ENCODE measurements at places on chromosomes 1 and 21.
A peak's percentile ranks its signal among the peaks of the same experiment; 100 is the strongest.

GRCh38 chr1:190022709-190023108, 455.0 kb downstream of the BRINP3 start:
- no peak for DNase-seq

GRCh38 chr21:42974832-42975820, 764 bp downstream of the PKNOX1 start:
- peak; percentile 47 for DNase-seq

DNA sequence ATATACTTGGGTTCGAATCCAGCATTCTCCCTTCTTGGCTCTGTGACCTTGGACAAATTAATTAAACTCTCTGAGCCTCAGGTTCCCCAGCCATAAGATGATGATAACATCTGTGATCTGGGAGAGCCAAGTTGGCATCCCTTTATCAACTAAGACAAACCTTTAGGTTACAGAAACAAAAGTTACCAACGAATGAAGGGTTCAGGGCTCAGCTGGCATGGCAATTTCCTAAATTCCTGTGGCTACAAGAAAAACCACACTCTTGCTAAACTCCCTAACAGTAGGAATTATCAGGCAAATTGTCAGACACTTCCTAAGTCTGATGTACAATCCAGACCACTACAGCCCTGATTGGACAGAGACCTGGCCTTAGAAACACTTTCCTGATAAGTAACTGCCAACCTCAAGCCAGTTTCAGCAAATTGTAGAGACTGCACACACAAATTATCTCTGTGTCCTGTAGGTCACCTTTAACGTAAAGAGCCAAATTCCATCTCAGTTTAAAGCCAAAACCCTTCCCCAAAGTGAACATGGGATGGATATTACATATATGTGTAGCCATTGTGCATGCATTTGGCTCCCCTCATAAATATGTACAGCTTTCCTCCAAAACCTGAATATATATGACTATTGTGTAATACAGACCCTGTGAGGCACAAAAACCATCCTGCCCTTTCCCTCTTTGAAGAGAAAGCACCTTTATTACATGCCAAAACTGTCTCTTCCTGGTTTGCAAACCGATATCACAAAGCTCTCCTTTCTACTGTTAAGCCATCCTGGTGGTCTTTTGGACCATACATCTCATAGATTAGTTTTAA, 39.5 kb upstream of the EDARADD start:
- DNase-seq, result no peak

- no peak for DNase-seq
These were observed 56.4 kb downstream of the DISP3 start for GRCh38 chr1:11535316-11535715.

- no peak for DNase-seq
These were observed 39.6 kb upstream of the PALMD start for GRCh38 chr1:99606306-99606705.

DNA sequence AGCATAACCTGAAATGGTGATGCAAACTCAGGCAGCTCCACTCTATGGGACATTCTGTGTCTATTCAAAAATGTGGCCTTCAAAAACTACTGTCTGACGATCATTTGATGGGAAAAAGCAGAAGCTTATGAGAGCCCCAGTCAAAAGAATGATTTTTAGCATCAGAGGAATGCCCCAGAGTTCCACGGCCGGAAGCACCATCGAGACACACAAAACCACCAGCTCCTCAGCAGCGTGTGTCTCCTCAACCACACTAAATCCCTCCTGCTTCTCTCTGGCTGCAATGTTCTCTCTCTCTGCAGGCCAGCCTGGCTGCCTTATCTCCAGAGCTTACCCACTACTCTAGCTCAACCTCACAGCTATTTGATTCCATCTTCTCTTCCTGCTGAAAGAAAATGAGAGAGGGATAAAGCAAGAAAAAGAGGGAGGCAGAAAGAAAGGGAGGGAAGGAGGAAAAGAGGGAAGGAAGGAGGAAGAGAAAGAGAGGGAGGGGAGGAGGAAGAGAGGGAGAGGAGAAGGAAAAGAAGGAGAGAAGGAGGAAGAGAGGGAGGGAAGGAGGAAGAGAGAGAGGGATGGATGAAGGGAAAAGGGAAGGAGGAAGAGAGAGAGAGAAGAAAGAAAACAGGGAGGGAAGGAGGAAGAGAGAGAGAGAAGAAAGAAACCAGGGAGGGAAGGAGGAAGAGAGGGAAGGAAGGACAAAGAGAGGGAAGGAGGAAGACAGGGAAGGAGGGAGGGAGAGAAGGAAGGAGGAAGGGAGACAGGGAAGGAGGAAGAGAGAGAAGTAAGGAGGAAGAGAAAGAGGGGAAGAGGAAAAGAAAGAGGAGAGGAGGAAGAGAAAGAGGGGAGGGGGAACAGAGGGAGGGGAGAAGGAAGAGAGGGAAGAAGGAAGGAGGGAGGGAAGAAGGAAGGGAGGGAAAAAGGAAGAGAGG, 33.5 kb upstream of the LAPTM5 start:
- no peak for DNase-seq

GRCh38 chr1:178939338-178940067, 68.6 kb upstream of the ANGPTL1 start:
- DNase-seq, result no peak

GRCh38 chr1:18977428-18977827, 21.0 kb upstream of the IFFO2 start:
- DNase-seq, result no peak

DNA sequence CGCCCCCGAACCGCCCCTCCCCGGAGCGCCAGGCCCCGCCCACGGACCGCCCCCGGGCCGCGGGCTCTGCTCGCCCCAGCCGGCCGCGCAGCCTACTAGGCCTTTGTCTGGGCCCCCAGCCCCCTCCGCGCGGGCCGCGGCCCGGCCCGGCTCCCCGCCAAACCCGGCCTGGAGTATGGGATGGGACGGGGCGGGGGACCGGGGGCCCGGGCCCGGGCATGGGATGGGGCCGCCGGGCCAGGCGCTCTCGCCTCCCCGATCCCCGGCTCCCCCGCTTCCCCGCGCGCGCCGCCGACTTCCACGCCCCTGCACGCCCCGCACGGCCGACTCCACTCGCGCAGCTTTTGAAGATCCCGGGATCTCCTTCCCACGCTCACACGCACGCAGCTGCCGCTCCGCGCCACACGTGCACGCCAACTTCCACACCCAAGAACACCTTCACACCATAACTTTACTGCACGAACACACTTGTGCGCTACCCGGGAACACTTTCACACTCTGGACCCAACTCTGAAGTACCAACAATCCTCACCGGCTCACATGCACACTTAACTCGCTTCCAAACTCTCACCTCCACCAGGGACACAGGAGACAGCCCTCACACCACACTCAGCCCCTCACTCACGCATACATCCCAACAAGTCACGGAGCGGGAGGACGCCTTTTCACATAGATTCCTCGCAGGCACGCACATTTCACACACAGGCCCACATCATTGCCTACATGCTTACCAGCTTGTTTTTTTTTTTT, 437 bp upstream of the HSPG2 start:
- DNase-seq, result peak; percentile 50

- no peak for DNase-seq
These were observed 10.0 kb upstream of the RAB7B start for GRCh38 chr1:206013026-206013795.

DNA sequence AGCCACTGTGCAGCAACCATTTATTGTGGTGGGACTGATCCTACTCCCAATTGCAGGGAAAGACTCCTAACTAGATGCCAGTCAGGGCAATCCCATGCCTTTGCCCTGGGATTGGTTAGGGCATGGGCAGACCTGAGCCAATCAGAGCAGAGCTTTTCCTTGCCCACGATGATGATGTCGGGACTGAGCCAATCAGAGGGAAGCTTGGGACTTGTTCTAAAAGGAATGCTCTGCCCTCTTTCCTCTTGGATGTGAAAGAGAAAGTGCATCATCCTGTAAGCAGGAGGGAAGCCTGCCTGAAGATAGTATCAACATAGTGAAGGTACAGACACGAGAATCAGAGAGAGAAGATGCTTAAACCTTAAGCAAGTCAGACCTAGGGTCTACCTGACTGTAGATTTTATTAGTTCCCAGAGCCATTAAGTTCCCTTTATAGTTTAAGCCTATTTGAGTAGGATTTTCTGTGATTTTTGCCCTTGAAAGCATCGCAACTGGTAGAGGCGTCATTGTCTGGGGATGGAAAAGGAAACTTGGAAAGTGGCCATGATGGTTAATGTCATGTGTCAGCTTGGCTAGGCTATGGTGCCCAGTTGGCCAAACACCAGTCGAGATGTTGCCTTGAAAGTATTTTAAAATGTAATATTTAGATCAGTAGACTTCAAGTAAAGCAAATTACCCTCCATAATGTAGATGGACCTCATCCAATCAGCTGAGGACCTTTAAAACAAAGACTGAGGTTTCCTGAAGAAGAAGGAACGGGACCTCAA, 19.9 kb downstream of the IRF2BP2 start:
- DNase-seq, result no peak

DNA sequence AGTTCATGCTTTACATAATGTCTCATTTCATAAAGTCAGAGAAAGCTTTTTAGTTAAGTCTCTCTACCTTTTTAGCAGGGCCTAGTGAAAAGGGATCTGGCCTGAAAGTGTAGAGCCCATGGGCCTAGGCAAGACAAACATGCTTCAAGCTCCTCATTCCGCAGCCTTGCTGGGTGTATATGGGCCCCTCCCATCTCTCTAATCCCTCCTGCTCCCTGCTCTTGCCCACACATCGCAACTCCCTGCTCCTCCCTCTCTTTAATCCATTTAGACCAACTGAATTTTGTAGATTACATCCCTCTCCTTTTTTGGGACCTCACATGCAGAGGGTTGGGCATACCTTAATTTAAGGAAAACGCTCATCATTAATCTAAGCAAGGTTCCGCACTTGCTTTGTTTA, 42.3 kb upstream of the CCDC190 start:
- DNase-seq, result no peak

DNA sequence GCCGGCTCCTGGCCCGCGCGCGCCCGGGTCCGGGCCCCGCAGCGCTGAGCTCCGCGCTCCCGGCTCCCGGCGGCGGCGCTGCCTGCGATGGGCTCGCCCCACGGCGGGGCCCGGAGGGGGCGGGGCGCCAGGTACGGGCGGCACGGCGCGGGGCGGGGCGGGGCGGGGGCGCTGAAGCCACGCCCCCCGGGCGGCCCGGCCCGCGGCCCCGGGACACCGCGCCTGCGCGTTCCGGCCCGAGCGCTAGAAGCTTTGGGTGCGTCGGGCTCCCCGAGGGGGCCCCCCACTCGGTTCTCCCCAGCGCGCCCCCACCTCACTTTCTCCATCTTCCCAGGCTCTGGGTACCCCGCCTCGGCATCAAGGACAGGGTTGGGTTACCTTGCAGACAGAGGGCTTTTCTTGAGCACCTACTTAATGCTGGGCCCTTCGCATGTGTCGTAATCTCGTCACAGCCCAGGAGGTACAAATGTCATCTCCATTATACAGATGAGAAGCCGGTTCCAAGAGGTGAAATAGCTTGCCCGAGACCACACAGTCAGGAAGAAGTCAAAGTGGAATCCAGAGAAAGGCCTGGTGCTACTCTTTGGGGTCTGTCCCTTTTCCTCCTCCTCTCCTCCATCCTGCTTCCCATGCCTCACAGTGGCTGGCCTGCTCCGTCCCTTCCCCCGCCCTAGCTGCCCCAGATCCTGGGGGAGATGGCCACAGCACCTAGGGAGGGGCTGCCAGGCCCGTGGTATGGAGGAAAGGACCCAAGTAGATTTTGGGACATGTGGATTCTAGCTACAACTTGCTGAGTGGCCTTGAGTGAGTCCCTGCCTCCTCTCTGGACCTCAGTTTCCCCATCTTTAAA, 46.5 kb downstream of the RAP1GAP start:
- DNase-seq, result no peak

- DNase-seq, result no peak
These were observed 359 bp downstream of the LRRC3 start for GRCh38 chr21:44455524-44456213.

DNA sequence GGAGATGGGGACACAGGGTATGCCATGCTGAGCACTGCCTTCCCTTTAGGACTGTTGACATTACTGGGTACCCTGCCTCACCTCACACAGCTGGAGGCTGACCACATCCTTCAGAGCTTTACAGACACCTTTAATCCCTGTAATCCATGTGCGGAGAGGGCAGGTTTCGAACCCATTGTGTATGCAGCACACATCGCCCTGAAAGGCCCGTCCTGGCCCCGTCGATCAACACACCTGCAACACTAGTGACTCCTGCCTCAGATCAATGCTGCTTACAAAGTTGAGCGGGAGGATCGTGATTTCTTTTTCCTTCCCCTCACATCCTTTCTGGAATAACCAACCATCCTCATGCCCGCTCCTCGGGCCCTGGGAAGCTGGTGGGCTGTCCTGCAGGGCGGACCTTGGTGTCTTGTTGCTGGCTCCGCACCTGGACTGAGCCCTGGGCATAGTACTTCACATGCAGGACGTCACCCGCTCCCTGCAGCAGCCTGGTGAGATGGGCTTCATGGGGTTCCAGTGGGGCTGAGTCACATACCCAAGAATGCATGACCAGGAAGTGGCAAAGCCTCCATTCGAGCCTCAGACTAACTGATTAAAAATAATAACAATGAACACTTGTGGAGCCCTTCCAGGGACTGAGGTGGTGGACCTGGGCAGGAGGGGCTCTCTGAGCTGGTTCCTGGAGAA, 403.6 kb downstream of the PTPRU start:
- no peak for DNase-seq

GRCh38 chr1:71054791-71055190, 7.2 kb upstream of the PTGER3 start:
- no peak for DNase-seq

GRCh38 chr1:43688594-43689000, 18.7 kb upstream of the ST3GAL3 start:
- DNase-seq, result no peak

DNA sequence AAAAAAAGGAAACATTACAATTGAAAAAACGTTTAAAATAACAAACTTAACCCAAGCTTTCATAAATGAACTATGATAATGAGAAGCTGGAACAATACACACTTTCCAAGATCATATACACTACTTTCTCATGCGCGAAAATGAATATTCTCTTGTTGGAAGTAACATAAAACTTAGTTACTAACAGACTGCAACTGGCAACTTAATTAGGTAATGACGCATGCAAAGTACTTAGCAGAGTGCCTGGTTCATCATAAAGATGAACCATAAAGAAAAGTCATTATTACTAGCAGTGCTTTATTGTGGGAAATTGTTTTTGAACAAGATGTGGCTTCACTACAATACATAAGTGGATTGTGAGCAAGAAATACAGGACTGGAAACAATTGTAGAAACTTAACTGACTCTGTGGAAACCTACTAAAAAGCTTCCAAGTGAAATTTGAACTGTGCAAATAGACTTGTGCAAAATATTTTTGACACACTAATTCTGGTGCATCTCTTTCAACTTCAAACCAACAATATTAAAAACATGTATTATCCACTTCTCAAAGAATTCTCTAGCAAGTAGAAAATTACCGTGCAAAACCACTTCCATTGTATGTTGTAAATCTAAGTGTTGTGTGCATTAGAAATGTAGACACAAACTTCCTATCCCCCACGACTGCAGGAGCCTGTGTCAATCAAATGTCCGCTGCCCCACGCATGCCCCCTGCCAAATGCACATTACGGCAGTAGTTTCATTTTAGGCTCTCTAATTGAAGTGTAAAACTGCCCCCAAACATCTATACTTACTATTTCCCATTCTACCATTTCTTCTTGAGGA, 2.0 kb downstream of the ARHGAP29 start:
- no peak for DNase-seq

DNA sequence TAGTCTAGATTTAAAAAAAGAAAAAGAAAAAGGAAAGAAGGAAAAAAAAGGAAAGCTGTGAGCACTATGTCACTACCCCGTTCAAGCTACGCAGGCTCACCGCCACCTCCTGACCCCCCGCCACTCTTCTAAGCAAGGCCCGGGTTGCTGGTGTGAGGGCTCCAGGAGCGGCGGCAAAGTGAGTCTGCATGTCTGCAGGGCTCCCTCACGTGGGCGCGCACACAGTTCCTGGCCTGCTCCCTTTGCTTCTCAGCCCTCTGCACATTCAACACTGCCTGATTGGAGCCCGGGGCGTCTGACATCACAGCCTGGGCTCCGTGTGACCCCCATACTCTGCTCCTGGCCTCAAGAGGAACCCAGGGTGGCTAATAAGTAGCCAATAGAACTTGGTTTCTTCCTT, 81.4 kb upstream of the TLR5 start:
- no peak for DNase-seq

Measured in T-helper 2 cell (primary cell).